ENCODE measurements at places on chromosomes 1 and 21. TPM values are rescaled to one million over a fixed set of nuclear protein-coding genes. Genes with fewer than 3 reads are reported as not detected.

- no peaks in the 10 kb centered on the region for H3K4me1 ChIP-seq
- DNase-seq = peak; percentile 50
- no peaks in the 10 kb centered on the region for H3K36me3 ChIP-seq
Observed at GRCh38 chr1:210239349-210240111, 6.9 kb downstream of the SERTAD4 start.

GRCh38 chr1:154911691-154912550 is 24.6 kb downstream of the PMVK start:
- no peaks in the 10 kb centered on the region for H3K27me3 ChIP-seq
- peaks cover 16% of the 10 kb centered on the region for H3K4me1 ChIP-seq
- H3K36me3 ChIP-seq = no peaks in the 10 kb centered on the region
- H3K4me3 ChIP-seq = no peak overlapping the region

DNA sequence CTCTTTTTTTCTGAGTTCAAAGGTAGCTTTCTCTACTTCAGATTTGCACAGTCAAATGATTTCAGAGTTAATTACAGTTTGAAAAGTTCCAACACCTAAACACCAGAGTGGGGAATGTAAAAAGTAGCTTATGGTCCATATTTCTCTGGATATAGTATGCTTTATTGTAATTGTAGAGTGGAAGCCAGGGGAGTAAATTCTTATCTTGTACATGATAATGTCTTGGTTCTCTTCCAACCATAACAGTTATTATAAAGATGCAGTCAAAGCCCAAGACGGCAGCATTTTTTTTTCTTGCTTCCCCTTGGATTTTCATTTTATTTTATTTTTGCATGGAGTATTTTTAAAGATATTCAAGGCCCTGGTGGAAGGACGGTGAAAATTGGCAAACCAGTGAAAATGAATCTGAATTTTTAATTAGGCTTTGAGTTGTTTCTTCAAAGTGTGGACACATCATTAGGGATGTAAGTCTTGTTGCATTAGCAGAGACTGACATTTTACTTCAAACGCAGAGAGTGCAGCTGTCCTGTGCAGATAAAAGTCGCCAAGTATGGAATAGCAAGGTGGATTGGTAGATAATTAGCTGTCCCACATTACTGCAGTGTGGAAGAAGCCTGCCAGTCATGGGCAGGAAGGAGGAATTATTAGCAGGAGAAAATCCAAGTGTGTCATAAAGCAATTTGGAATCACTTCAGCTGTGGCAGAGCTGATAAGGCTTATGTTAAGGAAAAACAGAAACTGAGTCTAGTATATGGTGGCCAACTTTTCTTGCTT is 11.3 kb downstream of the CACHD1 start:
- H3K4me1 ChIP-seq = peaks cover 68% of the 10 kb centered on the region
- H3K27ac ChIP-seq = no peak overlapping the region
- peak; percentile 27 for DNase-seq
- no peaks in the 10 kb centered on the region for H3K27me3 ChIP-seq
- H3K36me3 ChIP-seq = no peaks in the 10 kb centered on the region

DNA sequence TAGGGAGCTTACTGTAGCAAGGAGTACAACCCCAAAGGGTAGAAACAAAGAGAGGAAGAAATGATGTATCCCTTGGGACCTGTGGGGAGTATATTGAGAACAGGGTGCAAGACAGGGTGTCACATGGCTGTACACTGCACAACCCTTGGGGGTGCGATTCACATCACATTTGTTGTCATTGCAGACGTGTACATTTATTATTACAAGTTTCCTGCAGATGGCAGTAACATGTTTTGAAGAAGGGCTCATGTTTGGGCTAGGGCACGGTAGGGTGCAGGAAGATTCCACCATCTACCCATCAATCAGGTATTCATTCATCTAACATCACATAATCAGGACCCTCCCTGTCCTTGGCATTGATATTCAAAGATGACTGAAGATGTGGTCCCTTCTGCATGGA is 62.5 kb downstream of the NDUFS5 start:
- H3K36me3 ChIP-seq = no peaks in the 10 kb centered on the region
- H3K27me3 ChIP-seq = peaks cover 3% of the 10 kb centered on the region
- no peak overlapping the region for H3K4me3 ChIP-seq
- H3K4me1 ChIP-seq = peaks cover 16% of the 10 kb centered on the region
- H3K27ac ChIP-seq = no peak overlapping the region

DNA sequence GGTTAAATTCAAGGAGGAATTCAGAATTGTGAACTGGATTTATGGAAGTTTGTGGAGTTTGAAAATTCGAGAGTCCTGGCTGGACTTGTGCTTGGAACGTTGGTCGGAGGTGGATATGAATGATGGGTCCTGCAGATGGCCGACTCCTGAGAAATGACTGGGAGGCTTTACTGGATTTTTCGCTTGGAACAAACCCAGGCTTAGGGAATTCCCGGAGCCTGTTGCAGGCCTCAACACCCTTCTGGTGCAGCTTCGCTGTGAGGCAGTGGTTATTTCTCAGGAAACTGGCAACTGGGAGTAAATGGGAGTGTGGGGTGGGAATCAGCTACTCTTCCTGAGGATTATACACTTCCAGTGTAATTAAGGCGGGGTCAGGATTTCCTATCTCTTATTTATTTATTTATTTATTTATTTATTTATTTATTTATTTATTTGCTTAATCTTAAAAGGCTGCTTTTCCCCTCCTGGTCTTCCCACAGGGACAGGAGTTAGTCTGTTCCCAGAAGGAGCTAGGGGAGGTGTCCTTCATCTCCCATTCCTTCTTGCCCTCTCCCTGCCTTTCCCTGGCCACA is 21.1 kb downstream of the MAPKAPK2 start:
- no peaks in the 10 kb centered on the region for H3K36me3 ChIP-seq
- no peak for DNase-seq
- H3K4me3 ChIP-seq = no peak overlapping the region
- H3K27ac ChIP-seq = peak overlapping the region; percentile 10

GRCh38 chr1:7743346-7743745 is 27.8 kb upstream of the VAMP3 start:
- H3K27me3 ChIP-seq = no peaks in the 10 kb centered on the region
- no peaks in the 10 kb centered on the region for H3K36me3 ChIP-seq
- H3K27ac ChIP-seq = no peak overlapping the region
- DNase-seq = no peak

GRCh38 chr1:228998179-228998578 is 262.9 kb downstream of the RHOU start:
- H3K4me1 ChIP-seq = no peaks in the 10 kb centered on the region
- no peaks in the 10 kb centered on the region for H3K36me3 ChIP-seq
- no peak overlapping the region for H3K4me3 ChIP-seq
- H3K27me3 ChIP-seq = no peaks in the 10 kb centered on the region

DNA sequence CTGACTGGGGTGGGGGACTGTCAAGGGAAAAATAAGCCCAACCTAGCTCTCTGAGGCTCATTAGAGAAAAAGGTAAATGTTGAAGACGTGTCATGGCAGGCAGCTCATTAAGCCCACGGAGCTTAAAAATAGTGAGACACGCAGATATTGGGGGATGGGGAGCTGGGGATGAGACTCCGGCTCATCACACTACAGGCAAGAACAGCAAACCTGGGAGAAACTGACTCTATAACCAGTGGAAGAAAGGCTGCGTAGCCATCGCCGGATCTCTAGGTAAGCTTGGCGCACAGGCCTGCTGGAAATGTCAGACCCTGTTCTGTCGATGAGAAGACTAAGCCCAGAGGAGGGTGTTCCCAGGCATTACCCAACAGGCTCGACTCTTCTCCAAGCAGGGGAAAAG is 78.0 kb downstream of the SYT2 start:
- DNase-seq = no peak
- no peaks in the 10 kb centered on the region for H3K27me3 ChIP-seq
- H3K4me1 ChIP-seq = no peaks in the 10 kb centered on the region
- H3K4me3 ChIP-seq = no peak overlapping the region
- H3K27ac ChIP-seq = no peak overlapping the region

DNA sequence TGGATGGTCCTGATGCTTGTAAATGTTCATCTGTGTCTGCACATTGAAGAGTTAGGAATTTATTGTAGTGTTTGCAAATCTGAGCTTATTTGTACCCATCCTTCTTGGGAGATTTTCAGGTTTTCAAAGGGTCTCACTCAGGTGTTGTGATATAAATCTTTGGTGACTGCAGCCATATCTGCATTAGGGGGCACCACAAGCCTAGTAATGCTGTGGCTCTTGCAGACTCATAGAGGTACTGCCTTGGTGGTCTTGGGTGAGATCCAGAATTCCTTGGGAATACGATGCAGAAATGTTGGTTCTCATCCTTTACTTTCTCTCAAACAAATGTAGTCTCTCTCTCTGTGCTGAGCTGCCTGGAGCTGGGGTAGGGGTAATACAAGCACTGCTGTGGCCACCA is 405.9 kb downstream of the TTLL7 start:
- no peaks in the 10 kb centered on the region for H3K36me3 ChIP-seq
- H3K4me1 ChIP-seq = no peaks in the 10 kb centered on the region
- no peak for DNase-seq
- no peaks in the 10 kb centered on the region for H3K27me3 ChIP-seq
- H3K4me3 ChIP-seq = no peak overlapping the region
- no peak overlapping the region for H3K27ac ChIP-seq

DNA sequence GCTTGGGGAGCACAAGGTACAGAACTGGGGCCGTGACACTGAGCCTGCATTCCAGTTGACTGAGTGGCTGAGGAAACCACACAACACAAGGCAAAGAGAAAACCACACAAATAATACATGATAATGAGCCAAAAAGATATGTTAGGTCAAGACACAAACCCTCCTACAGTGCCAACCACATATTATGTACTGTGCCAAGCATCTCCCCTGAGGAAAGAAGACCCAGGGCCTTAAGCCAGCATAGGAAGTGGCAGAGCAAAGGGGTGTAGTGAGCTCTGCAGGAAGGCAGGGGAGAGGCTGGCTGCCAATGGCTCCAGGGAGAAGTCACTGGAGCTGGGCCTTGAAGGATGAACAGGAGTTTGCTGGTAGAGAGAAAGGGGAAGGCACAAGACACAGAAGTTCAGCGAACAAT is 28.2 kb downstream of the CTNNBIP1 start:
- DNase-seq = no peak
- H3K27ac ChIP-seq = no peak overlapping the region
- H3K27me3 ChIP-seq = no peaks in the 10 kb centered on the region
- H3K4me1 ChIP-seq = peaks cover 24% of the 10 kb centered on the region

GRCh38 chr1:67372136-67372535 is 58.1 kb downstream of the SERBP1 start:
- no peak for DNase-seq
- H3K36me3 ChIP-seq = no peaks in the 10 kb centered on the region
- peaks cover 5% of the 10 kb centered on the region for H3K4me1 ChIP-seq
- no peak overlapping the region for H3K4me3 ChIP-seq
- peaks cover 3% of the 10 kb centered on the region for H3K27me3 ChIP-seq
- no peak overlapping the region for H3K27ac ChIP-seq

DNA sequence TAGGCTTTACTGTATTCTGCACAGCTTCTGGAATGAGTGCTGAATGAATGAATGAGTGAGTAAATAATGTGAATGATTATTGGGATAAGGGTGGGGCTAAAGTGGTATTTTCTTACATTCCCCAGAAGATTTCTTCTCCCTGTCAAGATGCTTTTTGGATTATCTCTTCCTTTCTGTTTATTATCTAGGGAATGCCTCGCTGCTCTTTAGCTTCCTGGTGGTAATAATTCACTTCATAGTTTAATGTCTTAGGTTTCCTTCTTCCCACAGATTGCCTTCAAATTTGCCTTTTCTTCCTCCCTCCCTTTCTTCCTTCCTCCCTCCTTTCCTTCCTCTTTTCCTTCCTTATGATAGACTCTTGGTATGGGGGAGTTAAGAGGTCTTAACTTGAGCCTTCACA is 24.0 kb downstream of the DDR2 start:
- DNase-seq = no peak
- H3K27ac ChIP-seq = no peak overlapping the region
- no peaks in the 10 kb centered on the region for H3K4me1 ChIP-seq
- no peak overlapping the region for H3K4me3 ChIP-seq
- no peaks in the 10 kb centered on the region for H3K27me3 ChIP-seq

- H3K27me3 ChIP-seq = no peaks in the 10 kb centered on the region
- H3K4me3 ChIP-seq = no peak overlapping the region
- H3K4me1 ChIP-seq = no peaks in the 10 kb centered on the region
- H3K36me3 ChIP-seq = no peaks in the 10 kb centered on the region
- H3K27ac ChIP-seq = no peak overlapping the region
Observed at GRCh38 chr1:208653426-208653825, 409.2 kb upstream of the PLXNA2 start.

TMOD4 gene
- total RNA-seq = 0.48 TPM

TNFAIP8L2 gene
- total RNA-seq = 0.45 TPM

All from cardiac muscle cell (in vitro differentiated cells and primary cell).